NCI-H1048 (cell line): ENCODE measurements at places on chromosomes 4 and X.

DNA sequence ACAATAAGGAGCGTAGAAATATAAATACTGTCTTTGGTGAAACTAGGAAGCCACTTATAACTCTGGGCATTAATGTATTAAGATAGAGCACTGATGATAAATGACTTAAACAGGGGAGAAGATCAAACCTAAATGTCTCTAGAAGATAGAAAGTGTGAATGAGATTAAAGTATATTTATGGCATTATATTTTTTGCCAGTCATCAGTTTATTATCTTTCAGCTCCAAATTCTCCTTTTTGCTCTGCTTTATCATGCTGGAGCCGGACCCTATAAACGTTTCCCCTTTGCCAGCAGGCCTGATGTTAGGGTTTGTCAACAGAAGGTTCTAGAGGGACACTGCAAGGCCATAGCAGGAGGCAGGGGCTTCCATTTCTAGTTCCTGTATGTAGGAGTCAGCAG, 76.4 kb downstream of the TBC1D19 start:
- DNase-seq = no peak

DNA sequence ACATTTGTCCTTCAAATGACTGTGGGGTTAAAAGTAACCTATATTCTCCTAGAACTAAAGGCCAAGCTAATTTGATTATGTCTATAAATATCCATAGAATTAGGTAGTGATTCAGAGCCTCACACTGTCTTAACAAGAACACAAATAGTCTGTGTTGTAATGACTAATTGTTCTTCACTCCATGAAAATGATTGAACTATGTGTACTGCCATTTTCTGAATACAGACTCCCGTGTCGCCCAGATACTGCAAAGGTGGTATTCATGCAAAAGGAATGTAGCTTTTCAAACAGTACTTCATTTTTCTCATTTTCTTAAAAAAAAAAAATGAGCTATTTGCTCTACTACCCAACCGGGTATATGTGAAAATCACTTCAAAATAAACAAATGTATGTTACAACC, 11.3 kb upstream of the PHKA2 start:
- no peak for DNase-seq

DNA sequence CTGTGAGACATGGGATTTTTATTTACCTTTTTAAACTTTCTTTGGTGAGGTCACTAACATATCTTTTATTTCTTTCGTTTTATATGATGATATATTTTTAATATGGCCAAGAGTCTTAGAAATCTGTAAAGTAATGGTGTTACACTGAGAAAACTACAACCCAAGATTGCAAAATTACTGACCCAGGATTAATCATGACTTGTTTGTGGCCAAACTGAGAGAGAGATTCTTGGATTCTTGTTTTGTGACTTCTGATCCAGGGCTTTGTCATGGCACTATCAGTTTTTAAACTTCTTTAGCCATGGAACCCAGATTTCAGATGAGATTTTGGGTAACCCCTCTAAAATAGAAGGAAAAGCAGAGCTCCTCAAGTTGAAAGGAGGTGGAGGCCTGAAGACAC, 42.0 kb downstream of the SGMS2 start:
- no peak for DNase-seq

DNA sequence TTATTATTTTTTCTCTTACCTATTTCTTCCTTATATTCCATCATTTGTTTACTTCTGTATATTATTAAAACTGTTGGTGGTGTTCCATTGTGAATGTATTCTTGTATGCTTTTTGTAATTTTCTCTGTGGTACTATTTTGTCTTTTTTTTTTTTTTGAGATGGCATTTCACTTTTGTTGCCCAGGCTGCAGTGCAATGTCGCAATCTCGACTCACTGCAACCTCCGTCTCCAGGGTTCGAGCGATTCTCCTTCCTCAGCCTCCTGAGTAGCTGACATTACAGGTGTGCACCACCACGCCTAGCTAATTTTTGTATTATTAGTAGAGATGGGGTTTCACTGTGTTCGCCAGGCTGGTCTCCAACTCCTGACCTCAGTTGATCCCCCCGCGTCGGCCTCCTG, 8.6 kb downstream of the KDM6A start:
- no peak for DNase-seq

GRCh38 chrX:136192839-136193414, 45.6 kb downstream of the FHL1 start:
- DNase-seq = no peak

DNA sequence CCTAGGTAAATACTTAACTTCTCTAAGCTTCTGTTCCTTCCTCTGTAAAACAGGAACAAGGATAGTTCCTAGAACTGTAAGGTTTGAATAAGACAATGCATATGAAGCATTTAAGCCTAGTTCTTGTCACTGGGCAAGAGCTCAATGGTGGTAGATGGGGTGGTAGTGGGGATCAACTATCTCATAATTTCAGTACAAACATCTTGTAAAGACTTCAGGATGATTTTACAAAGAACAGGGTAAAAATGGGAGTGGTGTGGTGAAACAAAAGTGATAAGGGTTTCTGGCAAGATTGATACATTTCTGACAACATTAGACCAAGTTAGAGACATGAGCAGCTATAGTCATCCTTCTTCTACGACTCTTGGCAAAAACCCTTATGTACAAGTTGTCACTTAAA, 137.8 kb downstream of the SCFD2 start:
- no peak for DNase-seq

- DNase-seq = no peak
Observed at GRCh38 chr4:54683616-54684346, 26.0 kb downstream of the KIT start.

GRCh38 chr4:74095886-74096264, 3.1 kb downstream of the CXCL2 start:
- no peak for DNase-seq

- no peak for DNase-seq
Observed at GRCh38 chrX:69552512-69552911, 48.4 kb downstream of the NALF2 start.

DNA sequence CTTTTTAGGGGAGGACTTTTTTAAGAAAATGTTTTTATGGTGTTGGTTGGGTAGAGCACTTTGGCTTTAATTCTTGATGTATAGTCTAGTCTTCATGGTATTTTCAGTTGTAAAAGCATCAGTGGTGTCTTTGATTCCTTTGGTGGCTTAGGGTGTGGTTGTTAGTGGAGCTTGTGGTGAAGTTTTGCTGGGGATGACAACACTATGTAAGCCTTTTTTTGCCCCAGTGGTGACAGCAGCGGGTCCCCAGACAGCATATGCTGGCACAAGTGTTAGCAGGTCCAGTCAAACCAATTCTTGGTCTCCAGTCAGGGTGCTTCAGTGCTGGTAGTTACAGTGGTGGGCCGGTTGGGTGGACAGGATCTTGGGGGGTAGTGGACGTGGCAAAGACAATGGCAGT, 52.0 kb downstream of the CHIC1 start:
- no peak for DNase-seq

- DNase-seq = no peak
Observed at GRCh38 chr4:10096978-10097335, 19.6 kb downstream of the WDR1 start.

GRCh38 chrX:78838709-78839108, 91.2 kb downstream of the LPAR4 start:
- DNase-seq = no peak

DNA sequence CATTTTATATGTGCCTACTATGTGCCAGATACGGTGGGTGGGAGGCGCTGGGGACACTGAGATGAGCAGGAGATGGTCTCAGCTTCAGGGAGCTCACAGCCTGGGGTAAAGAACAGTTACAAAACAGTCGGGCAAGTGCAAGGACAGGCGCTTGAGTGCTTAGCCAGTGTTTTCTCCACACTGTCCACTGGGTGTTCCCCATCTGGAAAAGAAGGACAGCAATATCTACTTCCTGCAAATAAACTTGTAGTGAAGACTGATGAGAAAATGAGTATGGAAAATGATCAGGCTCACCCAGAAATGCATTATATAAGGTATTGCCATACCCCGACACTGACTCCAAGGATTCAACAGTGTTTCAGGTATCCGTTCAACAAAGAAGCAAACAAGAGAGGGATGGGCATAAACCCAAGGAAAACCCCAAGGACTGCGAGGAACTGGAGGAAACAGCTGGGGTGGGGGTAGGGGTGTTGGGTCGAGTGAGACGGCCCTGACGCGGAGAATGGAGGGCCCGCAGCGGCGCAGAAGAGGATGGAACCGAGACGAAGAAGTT, 835 bp downstream of the TMEM185A start:
- DNase-seq = no peak

DNA sequence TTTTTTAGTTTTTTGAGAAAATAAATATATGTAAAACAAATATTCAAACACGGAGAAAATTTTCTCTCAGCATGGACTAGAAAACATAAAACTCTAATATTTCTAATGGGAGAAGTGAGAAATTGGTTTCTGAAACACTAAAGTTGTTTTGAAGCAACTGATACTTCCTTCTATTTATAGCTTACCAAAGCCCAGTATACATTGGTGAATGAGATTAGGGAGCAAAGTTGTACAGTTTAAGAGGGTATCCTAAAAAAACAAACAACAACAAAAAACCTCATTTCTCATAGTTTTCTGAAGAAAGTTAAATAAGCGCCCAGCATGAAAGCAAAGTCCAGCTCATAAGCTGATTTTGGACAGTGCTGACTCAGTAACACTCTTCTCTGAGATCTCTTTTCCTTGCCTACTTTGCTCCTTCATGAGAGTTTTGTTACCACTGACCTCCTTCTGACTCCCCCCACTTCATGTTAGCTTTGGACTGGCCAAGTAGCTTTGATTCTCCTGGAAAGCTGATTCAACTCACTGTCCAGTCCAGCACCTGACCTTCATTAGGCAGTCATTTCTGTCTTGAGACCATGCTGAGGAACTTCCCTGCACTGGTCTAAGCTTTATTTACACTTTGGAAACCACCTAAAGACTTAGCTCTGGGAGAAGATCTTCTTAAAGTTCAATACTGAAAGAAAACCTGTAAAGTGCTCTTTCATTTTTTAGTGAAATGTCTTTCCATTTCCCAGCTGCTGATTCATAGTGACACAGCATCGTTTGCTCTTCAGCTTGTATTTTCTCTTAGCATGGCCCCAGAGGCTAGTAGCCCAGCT, 21.8 kb upstream of the P2RY10 start:
- no peak for DNase-seq

DNA sequence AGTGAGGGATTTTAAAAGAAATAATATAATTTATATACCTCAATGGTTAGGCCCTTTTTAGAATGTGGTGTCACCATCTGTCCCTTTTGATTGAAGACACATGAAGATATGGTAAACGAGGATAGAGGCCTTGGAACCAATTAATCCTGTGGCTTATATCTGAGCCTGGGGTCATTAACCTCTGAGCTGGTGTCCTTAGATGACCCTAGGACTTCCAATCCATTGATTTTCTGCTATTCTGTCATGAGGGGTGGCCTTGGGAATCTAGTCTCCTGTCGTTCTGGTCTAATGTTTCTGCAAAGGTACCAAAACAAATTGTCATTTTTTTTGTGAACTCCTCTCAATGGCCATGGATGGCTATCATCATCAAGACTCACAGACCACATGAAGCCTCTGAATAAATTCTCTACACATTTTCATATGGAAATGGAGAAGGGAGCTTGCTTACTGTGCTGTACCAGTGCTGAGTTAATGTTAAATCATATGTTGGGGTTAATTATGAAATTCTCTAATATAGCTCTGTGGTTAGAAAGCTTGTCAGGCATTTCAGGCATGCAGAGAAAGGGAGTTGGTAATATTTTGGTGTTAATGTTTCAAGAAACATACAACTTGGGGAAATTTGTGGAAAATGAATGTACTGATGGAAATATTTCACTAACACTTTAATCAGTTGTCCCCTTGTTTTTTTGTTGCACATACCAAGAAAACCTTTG, 204.2 kb upstream of the IL15 start:
- no peak for DNase-seq

GRCh38 chrX:68686097-68686977, 38.9 kb downstream of the STARD8 start:
- DNase-seq = no peak

DNA sequence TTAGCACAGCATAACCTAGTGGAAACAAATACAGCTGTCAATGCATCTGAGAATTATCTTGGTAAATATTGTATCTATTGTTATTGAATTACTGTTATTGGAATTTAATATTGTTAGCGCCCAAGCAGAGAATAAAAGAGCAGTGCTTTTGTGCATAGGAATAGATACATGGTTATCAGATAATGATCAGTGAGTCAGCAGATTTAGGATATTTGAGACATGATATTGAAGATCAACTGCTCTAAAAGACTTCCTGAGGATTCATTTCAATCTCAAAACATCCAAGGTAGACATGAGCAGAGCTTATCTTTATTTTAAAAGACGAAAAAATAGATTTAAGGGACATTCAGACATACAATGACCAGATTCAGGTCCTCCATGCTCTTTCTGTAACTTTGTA, 10.6 kb upstream of the H2AZ1 start:
- DNase-seq = no peak

GRCh38 chrX:114134465-114134864, 449.4 kb upstream of the HTR2C start:
- DNase-seq = no peak

- no peak for DNase-seq
Observed at GRCh38 chr4:169420291-169420690, 149.5 kb upstream of the SH3RF1 start.

GRCh38 chr4:28388471-28388870, 1527.8 kb downstream of the STIM2 start:
- no peak for DNase-seq

- DNase-seq = no peak
Observed at GRCh38 chr4:183441276-183441675, 3.2 kb upstream of the CDKN2AIP start.

DNA sequence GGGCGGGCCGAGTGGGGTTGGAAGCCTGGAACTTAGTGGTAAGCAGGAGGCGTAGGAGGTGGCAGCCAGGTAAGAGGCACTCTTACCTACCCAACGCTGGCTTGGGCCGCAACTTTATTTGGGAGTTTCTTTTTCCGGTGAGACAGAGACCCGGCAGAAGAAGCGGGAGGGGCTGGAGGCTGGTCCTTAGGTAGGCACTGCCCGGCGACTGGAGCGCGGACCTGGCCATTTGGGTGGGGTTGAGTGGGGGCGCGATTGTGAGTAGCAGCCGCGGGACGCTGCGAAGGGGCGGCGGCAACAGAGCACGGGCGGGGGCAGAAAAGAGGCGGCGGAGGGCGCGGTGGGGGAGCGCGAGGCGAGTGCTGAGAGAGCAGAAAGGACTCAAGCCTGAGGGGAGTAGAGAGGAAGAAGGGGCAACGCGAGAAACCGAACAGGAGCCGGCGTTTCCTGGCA, 334 bp upstream of the POU4F2 start:
- no peak for DNase-seq

DNA sequence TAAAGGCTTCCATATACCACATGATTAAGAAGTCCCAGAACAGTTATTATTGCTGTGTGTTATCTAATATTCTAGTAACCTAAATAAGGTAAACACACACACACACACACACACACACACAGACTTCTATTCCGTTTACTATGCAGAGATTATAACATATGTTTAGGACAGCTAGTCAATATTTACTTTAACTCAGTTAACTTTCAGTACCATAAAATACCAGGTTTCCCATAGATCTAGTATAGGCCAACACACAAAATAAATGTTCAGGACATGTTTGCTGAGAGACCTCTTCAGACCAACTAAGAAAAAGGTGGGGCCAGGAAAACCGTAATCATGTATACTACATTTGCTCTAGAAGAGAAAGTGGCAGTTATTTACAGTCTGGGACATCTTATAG, 365.5 kb downstream of the KLHL13 start:
- no peak for DNase-seq
